NCI-H524 treated with DMSO at 0.1 percent for 48 hours (cell line): ENCODE measurements at places on chromosomes 16 and 17.

DNA sequence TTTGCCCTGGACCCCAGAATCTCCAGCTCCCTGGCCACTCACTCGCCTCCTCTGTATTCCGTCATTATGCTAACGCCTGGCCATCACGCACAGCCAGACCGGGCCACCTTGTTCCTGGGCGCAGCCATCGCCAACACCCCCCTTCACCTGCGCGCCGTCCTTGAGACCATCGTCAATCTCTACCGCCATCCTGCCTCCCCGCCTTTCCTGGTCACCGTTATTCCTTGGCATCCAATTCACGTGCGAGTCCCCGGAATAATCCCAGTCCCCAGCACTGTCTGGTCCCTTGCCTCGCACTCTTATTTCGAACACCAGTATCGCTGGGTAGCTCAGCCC, 541 bp downstream of the VKORC1 start:
- DNase-seq = no peak

- peak; percentile 33 for DNase-seq
These were observed at the start of gene TMEM238L for GRCh38 chr17:10803830-10804475. TMEM238L (minus strand) TSS chr17:10804099; CDS start chr17:10803963, 136 bp downstream.

DNA sequence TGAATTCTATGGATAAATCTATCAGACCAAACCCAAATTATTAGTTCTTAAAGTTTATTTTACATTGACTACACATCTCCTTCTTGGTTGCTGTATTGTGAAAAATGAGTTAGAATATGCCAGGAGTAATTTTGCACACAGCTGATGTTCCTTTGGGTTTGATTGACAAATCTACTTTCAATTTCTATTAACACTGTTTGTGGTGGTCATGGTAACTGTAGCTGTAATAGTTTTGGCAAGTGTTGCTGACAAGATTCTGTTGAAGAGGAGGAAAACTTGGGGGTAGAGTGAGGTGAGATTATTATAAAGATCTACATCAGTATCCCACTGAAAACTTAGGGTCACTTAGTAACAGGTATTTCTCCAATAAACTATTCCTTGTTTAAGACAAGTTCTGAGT, 30.3 kb downstream of the MRTFB start:
- no peak for DNase-seq

DNA sequence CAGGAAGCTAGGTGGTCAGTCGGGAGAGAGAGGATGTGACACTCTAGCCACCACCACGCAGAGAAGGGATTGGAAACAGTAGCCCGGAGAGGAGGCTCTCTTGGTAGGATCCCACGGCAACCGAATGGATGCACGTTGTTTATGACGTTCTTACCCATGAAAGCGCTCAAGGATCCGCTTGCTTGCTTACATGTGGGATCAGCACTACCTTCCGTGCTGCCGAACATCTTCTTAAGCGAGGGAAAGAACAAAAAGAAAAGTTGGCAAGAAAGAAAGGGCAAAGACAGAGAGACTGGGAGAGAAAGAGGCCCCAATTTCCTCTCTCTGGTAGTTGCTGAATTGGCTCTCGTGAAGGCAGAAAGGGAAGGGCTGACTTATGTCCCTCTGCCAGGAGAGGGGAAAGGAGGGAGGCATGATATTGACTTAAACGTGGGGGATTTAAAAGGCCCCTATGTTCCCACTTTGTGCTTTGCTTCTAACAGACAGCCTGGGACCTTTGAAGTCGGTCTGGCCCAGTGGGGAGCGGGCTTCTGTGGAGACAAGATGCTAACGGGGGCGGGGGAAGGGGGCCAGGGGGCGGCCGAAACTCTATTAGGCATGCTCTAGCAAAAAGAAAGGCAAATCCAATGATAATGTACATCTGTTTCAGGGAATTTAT, 35.4 kb downstream of the SNX20 start:
- DNase-seq = no peak

GRCh38 chr16:56944954-56945839, 13.3 kb downstream of the HERPUD1 start:
- DNase-seq = peak; percentile 36

DNA sequence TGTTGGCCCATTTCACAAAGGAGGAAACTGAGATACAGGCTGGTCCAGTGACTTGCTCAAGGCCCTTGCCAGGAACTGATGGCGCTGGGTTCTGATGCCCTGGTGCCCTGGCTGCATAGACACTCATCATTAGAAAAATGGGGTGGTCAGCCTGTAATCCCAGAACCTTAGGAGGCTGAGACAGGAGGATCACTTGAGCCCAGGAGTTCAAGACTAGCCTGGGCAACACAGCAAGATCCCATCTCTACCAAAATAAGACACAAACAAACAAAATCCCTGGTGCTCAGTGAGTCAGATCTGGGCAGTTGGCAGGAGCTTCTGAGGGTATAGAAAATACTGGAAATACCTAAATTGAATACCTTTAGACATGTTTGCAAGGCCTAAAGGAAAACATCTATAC, 41.1 kb upstream of the KIFC3 start:
- no peak for DNase-seq

DNA sequence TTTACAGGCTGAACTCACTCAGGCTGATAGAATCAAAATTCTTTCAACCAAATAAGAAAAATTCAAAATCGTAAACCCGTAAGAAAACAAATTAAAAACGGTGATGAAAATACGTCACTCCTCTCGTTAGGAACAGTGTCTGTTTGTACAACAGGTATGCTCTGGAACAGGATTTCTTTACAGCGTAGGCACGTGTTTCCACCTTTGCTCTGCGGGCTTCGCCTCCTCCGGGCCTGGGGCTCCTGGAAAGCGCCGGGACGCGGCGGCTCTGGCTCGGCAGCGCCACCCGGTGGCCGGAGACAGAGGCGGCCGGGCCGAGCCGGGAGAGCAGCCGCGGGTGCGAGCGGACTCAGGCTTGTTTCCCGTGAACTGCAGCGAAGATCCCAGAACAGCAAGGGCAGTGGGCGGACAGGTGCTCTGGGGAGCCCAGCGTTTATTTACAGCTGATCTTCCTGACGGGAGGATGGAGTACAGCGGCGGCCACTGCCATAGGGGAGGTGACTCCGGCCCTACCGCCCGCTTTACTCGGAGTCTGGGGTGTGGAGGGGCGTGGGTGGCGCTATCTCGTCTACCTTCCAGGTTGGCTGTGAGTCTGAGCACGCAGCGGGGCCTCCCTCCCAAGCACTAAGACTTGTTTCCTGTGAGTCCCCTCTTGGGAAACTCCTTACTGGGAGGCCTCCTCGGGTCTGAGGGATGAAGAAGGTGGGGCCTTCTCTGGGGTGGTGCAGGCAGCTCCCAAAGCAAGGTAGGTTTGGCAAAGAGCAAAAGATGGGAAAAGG, 40.5 kb upstream of the ATP2A3 start:
- no peak for DNase-seq

GRCh38 chr17:42378959-42379594, 9.2 kb downstream of the STAT3 start:
- no peak for DNase-seq
